Bone marrow (tissue), 2 donors: ENCODE measurements at places on chromosomes 5 and 9.

- no peak for DNase-seq
Measured at GRCh38 chr5:106732624-106733023, 938.1 kb downstream of the EFNA5 start.

GRCh38 chr5:72355706-72356299, 35.6 kb downstream of the PTCD2 start:
- no peak for DNase-seq

GRCh38 chr5:33711094-33711679, 180.6 kb downstream of the ADAMTS12 start:
- DNase-seq = no peak

DNA sequence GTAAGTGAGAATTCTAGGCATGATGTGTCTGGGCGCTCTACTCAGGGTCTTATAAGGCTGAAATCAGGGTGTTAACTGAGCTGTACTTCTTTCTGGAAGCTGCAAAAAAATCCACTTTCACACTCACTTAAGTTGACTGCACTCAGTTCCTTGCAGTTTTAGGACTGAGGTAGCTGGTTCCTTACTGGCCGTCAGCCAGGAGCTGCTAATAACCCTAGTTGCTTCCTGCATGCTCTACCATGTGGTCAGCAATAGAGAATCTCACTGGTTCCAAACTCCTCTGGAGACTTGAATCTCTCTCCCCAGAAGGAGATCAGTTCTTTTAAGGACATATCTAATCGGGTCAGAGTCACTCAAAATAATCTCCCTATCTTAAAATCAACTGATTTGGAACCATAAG, 911.2 kb downstream of the EFNA5 start:
- no peak for DNase-seq

- DNase-seq = peak; percentile 85
Measured at GRCh38 chr5:43065948-43066798, 26.1 kb upstream of the ANXA2R start.

DNA sequence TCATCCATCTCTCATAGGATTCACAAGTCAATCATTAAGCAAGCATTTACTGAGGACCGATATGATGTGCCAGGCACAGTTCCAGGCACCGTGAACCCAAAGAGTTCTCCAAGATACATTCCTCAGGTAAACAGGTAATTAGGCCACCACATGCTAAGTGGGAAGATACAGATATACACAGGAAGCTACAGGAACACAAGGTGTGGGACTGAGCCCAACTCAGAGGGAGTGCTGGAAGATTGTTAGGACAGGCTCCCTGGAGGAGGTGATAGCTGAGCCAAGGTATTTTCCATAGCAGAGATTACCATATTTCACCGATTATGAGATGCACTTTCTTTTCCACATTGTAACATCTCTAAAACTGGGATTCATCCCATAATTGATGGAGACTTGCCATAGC, 31.4 kb upstream of the RAI14 start:
- no peak for DNase-seq

- no peak for DNase-seq
Measured at GRCh38 chr5:154371687-154372086, 74.1 kb upstream of the SAP30L start.

GRCh38 chr5:126499853-126500342, 76.7 kb downstream of the GRAMD2B start:
- DNase-seq = no peak

- DNase-seq = no peak
Measured at GRCh38 chr5:122404653-122405362, 92.8 kb downstream of the SNCAIP start.
